ENCODE measurements at places on chromosomes 6 and 20. TPM values are rescaled to one million over a fixed set of nuclear protein-coding genes. Genes with fewer than 3 reads are reported as not detected.
A peak's percentile ranks its signal among the peaks of the same experiment; 100 is the strongest.

GRCh38 chr6:3455569-3456394 lies 1.1 kb downstream of the SLC22A23 start:
- peak; percentile 9 for DNase-seq

The SSTR4 gene
- polyA plus RNA-seq, result not detected

The SAPCD1 gene
- polyA plus RNA-seq, result 5.8 TPM

The OPRL1 gene
- 1.5 TPM for polyA plus RNA-seq

The TINAG gene
- 0.16 TPM for polyA plus RNA-seq

DNA sequence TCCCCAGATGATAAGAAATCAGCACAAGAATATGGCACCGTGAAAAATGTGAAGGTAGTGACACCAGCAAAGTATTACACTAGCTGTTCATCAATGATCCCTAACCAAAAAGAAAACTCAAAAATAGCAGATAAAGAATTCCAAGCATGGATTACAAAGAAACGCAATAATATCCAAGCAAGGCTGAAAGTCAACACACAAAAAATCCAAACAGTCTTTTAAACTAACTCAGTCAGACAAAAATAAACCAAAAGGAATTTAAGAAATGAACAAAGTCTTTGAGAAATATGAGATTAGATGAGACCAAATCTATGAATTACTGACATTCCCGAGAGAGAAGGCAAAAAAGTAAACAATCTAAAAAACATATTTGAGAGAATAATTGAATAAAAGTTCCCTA lies 976.1 kb upstream of the MAP3K7 start:
- no peak for DNase-seq

DNA sequence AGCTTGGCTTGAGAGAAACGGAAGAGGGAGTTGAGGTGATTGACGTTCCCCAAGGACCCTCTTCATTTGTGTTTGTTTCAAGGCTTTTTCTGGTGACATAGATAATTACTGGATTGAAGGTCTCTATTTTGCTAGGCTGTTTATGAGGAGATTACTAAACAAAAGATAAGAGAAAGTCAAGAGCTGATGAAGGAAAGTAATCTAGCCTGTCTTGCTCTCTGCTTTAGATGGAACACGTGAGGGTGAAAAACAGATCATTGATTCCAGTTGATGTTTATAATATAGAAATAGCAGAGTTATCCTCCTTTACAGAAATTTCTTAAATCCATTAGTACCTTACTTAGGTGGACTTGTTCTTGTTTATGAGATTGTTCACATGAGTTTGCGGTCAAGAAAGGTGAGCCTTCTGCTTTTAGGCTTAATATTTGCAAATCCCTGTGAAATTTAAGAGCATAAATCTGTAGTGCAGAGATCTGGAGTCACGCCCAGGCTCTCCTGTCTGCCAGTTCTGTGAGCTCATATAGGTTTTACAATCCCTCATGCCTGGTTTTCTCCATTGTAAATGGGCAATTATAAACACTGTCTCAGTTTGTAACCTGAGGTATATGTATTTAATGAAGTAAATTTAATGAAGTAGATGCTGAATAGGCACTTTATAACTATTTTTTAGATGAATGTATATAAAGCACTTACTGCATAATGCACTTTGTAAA lies 272.8 kb downstream of the NKAIN2 start:
- no peak for DNase-seq

DNA sequence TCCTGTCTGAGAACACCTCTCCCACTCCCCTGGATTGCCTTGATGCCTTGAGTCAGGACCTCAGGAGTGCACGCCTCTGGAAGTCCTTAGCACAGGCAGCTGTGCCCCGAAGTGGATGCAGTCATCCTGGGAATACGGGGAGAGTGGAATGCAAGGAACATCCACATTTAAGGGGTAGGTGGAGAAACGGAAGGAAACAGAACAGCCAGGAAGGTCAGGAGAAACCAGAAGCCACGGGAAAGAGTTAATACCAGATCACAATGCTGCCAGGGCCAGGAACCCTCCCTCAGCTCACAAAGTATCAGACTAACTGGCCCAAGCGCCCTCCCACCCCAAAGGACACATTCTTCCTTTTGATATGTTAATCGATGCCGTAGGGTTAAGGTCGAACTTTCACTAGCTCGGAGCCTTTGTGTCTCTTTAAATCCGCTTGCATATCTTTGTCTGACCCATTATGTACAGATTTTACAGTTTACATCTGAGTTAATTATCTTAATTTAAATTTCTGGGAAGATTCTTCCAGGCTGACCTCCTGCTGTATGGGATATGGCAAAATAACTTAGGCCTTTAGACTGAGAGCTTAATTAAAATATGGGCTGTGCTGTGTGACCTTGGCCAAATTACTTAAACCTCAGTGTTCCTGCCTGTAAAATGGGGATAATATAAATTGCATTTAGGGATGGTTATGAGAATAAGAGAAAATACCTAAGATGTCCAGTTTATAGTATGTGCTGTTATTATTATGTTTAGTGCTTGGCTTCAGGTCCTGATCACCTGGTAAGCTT lies 24.0 kb upstream of the CCND3 start:
- DNase-seq, result no peak

- DNase-seq, result no peak
Observed at GRCh38 chr6:43508481-43509141, 1.5 kb downstream of the LRRC73 start.

The CYP39A1 gene
- polyA plus RNA-seq, result 0.22 TPM

DNA sequence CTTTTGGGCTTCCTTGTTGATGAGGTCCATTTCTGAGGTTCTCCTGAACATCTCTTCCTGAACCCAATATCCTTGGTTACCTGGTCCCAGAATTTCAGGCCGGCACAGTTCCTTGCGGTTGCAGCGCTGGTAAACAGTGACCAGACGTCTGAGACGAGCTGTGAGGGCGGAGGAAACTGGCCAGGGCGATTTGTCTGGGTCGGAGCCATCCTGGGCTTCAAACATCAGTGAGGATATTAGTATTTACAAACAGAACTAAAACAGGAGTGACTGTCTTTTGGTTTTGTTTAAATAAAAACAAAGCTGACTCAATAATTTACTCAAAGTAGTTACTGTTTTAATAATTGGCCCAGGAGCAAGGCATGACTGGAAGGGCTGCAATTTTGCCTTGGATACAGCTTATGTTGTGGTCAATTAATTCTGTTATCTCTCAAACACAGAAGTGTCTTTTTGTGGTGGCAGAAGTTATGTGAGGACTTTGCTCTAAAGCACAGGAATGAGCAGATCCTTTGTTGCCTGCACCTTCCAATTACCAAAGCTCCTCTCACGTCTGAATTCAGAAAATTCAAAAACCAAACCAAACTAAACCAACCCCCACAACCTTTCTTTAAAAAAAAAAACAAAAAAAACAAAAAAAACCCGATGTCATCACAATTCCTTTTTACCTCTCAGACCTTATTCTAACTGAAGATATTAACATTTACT lies 58.7 kb upstream of the EMILIN3 start:
- no peak for DNase-seq

The CABLES2 gene
- 6.6 TPM for polyA plus RNA-seq

- DNase-seq, result no peak
Observed at GRCh38 chr6:138931660-138932059, 56.4 kb downstream of the REPS1 start.

The GPSM3 gene
- polyA plus RNA-seq, result 0.22 TPM

DNA sequence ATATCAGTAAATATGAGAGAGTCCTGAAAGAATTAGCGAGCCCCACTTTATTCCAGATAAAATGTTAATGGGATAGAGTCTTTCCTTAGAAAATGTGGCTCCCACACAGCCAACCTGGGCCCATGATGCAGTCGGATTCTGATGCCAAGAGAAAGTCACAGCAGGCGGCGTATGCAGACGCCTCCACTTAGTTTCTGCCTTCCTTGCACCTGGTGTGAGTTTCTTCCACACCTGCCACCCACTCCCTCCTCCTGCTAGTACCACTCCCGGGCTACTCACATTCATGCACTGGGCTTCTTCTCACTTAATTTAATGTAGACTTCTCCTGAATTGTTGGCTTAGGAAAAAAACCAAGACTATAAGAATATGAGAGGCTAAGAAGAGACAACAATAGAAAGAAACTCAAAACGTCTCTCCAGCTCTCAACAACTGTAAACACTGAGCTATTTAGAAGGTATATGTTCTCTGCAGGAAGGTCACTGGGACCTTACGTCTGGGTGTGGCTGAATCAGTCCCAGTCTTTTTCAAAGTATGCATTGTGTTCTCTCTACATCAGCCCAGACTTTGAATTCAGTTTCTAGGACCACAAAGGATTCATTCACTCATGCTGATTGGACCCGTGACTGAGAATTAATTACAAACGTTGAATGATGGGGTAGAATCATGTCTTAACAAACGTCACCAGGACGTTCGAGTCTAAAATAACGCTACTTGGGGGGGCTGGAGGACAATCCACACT lies 70.4 kb downstream of the GCNT2 start:
- no peak for DNase-seq

The POPDC3 gene
- 21.9 TPM for polyA plus RNA-seq

DNA sequence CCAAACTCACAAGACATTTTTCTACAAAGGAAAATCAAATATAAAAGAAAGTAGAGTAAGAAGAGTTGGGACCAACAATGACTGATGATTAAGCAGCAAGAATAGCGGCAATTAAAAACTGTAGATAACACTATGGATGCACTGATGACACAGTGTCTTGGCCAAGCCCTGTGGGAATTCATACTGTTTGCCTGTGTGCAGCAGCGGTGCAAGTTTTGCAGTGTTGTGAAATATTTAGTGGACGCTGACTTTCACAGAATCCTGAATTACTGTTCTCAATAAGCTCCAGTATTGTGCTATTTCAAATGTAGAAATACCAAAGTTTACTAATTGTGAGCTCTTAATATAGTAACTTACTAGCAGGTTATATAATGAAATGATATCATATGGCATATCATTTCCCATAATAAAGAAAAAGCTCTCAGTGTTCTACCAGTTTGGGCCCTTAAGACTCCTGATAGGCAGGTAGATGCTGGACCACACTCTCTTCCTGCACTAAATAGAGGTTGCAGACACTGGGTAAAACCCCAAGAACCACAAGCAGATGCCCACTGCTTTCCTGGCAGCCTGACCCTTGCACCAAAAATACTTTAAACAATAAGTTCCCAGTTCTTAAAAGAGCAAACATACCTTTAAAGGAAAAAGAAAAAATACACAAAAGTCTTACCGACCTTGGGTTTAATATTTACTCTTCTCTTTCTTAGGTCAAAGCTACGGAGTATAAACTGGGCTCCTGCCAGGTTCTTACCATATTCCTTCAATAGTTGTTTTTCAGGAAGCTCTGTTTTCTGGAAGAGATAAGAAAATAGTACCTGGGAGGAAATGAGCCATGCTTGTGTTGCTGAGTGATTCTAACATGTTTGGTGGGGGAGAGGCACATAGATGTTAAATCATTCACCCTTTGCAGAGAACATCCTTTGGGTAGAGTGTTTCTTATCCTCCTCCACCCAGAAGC lies 41.6 kb downstream of the ANKEF1 start:
- peak; percentile 68 for DNase-seq

The FAM209B gene
- 0.46 TPM for polyA plus RNA-seq

DNA sequence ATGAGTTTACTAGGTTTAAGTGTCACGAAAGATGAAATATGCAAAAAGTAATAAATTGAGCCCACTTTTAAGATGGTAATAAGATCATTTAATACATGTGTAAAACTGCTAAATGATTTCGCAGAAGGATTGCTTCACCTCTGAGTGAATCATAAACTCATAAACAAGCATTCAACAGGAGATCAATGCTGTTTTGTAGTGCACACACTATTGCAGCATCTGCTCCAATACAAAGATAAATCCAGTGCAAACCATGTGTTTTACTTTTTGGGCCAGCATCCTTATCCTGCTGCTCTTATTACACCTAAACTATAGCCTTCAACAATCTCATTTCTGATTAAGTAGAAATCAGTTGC lies 400.1 kb downstream of the NKAIN2 start:
- no peak for DNase-seq

DNA sequence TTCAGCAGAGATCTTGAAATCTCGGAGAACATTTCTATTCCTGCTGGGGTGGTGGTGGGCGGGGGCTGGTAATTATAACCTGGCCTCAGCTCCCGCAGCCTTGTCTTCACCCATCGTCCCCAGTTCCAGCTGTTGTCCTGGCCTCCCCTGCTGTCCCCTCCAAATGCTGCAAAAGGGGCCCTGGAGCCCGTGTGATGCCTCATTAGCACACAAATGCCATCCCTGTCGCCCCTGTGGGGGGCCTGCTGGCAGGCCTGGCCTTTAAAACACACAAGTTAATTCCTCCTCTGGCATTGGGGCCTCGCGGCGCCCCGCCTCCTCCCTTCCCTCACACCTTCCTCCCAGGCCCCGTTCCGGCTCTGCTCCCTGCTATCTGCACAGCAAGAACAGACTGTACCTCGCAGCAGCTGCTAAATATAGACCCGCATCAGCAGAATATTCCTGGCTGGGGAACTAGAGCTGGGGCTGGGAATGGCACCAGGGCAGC lies 85.7 kb downstream of the CDH22 start:
- DNase-seq, result no peak

The TGM3 gene
- polyA plus RNA-seq, result 0.03 TPM

The CDS2 gene
- 44.0 TPM for polyA plus RNA-seq

GRCh38 chr20:10669843-10670446 lies 3.9 kb downstream of the JAG1 start:
- no peak for DNase-seq

The ADAM33 gene
- 0.22 TPM for polyA plus RNA-seq

- no peak for DNase-seq
Observed at GRCh38 chr6:56757588-56757984, 114.9 kb upstream of the DST start.

DNA sequence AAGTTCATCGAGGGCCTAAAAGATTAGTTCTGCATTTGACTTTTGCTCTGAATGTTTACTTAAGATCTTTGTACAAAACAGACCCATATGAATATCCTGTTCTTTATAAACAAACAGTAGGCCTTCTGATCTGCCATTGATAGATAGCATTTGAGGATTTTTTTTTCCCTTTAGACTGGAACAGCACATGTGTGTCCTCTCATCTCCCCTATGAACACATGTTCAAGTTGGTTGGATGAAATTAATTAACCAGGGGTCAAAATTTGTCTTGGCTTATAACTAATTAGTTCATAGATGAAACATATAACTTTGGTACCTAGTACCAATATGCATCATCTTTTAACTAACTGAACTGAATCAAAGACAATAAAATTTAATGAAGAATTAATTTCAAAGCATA lies 81.3 kb downstream of the AK9 start:
- no peak for DNase-seq
